ENCODE measurements at places on chromosomes 2 and 18. TPM values are rescaled to one million over a fixed set of nuclear protein-coding genes. Genes with fewer than 3 reads are reported as not detected.

DNA sequence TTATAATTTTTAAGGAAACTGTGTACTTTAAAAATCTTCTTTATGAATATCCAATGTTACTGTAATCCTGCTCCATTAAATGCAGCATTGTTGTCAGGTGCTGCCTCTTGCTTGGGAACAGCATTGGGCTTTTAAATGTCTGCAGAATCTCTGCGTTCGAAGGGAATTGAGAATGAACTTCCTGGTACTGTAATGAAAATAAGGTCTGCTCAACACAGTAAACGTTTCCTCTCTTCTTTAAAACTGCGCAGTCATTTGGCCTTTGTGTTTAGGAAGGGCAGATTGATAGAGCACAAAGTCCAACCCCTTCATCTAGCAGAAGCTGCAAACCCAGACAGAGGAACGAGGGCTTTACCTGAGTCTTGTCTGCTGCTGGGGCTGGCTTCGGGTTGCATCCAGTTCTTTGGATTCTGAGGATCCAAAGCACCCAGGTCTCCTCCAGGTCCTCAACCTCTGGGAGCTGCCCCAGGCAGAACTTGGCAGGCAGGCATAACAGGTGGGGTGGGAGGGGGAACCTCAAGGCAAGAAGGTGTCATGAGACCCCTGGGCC, 104.5 kb downstream of the UGGT1 start:
- DNase-seq, result no peak

CCL20 gene
- total RNA-seq, result not detected

GRCh38 chr2:100196786-100197494, 54.5 kb upstream of the AFF3 start:
- no peak for DNase-seq

ANKRD30BL gene
- total RNA-seq, result not detected

DNA sequence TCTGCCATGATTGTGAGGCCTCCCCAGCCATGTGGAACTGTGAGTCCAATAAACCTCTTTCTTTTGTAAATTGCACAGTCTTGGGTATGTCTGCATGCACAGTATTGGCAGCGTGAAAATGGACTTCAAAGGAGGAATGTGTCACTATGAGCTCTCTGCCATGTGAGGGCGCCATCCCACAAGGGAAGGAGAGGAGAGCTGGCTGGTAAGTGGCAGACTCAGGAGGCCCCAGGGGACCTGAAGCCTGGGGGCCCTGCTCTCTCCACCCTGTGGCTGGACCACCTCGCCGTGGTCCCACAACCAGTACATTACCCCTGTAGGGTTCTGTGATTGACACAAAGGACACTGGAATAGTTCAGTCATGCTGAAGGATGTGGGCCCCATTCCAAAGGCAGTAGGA, 122.1 kb downstream of the RPIA start:
- no peak for DNase-seq

DNA sequence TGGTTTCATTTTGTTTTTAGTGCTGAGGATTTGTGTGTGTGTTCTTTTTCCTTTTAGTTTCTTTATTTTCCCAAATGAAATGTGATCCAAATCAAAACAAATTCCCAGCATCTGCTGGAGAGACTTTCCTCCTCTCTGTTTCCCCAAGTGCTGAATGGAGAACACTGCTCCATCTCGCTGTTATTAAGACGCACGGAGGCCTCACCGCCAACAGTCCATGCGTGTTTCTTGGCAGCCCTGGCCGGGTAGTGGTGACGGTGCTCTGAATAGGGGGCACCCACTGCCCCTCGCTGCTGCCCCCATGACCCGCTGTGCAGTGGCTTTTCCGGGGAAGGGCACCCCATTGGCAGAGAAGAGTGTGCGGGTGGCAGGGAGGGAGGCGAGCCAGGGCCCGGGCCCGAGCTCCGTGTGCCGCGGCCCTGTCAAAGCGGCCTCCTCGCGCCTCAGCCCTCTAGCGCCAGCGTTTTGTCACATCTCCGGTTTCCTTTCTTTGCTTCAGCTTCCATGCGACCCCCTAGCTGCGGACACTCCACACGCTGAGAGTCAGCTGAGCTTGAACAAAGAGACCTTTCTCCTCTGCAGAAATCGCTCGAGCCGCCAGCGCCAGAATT, 473.7 kb upstream of the SALL3 start:
- DNase-seq, result peak; percentile 70

EXOC6B gene
- total RNA-seq, result 31.2 TPM

DNA sequence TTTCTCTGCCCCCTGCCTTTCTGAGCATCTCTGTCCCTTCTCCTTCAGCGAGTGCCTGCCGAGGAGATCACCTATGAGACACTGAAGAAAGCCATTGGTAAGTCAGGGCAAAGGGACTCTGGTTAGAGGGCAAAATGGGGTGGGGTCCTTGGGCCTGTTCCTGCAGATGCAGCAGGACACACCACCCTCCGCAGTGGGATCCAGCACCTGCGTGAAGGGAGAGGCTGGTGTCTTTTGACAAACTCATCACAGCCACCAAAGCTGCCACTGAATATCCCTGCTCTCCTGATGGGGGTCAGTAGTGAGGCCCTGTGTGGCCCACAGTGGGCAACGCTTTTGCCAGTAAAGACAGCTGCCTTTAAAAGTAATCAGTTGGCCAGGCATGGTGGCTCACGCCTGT, 18.7 kb downstream of the POMC start:
- no peak for DNase-seq

- DNase-seq, result no peak
Observed at GRCh38 chr2:44578471-44579093, 216.8 kb downstream of the CAMKMT start.

GRCh38 chr2:176067589-176068418, 16.0 kb downstream of the EVX2 start:
- no peak for DNase-seq

- DNase-seq, result no peak
Observed at GRCh38 chr18:77006305-77007175, 126.0 kb downstream of the MBP start.

DNA sequence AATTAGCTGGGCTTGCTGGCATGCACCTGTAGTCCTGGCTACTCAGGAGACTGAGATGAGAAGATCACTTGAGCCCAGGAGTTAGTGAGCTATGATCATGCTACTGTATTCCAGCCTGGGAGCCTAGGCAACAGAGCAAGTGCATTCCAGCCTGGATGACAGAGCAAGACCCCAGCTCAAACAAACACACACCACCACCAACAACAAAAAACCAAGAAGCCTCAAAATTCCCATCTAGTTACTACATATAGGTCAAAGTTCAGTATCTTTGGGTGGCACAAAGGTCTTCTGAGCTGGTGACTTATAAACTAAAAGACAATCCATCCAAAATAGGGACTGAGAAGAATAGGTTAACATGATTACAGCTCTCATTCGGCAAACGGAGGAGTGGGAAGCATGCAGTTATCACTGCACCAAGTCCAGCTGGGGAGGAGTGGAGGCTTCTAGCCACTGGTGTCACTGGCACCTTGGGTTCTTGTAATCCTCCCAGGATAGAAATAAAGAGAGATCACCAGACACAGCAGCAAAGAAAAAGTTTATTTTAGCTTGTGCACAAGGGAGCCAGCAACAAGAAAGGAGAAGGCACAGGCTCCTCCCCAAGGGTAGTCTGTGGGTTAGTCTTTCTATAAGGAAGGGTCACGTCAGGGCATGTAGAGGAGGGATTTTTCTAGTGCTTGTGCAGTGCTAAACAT, 57.4 kb downstream of the SH2D6 start:
- DNase-seq, result no peak

GRCh38 chr2:169727065-169727464, 6.6 kb upstream of the KLHL23 start:
- no peak for DNase-seq

LCT gene
- total RNA-seq, result not detected
